ENCODE measurements at places on chromosomes 3 and 15. TPM values are rescaled to one million over a fixed set of nuclear protein-coding genes. Genes with fewer than 3 reads are reported as not detected.

Gene A4GNT
- not detected for polyA plus RNA-seq

Gene SYNPR
- not detected for polyA plus RNA-seq

Gene DNASE1L3
- polyA plus RNA-seq = 7.5 TPM

Gene NDN
- 15.8 TPM for polyA plus RNA-seq

Gene ALDH1A3
- polyA plus RNA-seq = 32.8 TPM

Measured in esophagus (tissue), 2 donors.